ENCODE measurements at places on chromosomes 2 and 18.

DNA sequence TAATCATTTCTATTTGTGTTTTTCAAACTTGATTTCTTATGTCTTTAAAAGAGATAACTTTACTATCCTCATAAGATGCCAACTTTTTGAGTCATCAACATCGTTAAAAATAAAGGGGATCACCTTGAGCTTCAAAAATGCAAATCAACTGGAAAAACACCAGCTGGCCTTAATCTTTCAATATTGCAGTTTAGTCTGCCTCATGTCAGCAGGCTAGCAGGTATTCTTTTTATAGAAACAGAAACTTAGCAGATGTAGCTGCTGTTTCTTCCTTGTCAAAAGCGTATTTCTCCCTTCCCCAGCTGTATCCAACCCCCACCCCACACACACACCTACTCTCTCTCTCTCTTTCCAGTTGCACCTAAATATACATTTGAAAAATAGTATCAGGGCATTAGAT, 154.1 kb upstream of the ZNF804A start:
- H3K4me3 ChIP-seq: no peak overlapping the region
- no peaks in the 10 kb centered on the region for H3K27me3 ChIP-seq
- no peak overlapping the region for H3K27ac ChIP-seq

DNA sequence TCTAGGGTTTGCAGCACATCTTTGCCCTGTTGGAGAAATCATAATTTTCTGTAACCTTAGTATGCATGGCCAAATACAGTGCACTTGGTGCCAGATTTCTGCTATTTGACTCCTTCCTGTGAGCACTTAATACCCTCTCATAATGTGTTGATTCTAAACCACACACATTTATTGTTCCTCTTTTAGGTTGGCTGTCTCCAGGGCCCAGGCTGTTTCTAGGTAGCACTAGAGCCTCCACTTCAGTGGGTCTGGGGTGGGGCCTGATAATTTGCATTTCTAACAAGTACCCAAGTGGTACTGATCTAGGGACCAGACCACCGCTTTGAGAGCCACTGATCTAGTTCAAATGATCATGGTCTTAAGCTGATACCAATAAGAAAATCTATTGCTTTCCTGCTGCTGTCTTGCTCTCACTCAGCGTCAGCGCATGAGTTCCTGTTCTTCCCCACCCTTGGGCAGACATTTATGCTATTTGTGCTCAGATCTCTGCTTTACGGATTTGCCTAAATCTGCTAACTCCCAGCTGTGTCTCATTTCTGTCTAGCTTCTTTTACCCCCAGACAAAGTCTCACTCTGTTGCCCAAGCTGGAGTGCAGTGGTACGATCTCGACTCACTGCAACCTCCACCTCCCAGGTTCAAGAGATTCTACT, 7.4 kb downstream of the PTRHD1 start:
- no peak overlapping the region for H3K27ac ChIP-seq
- H3K4me3 ChIP-seq: no peak overlapping the region
- no peaks in the 10 kb centered on the region for H3K36me3 ChIP-seq

DNA sequence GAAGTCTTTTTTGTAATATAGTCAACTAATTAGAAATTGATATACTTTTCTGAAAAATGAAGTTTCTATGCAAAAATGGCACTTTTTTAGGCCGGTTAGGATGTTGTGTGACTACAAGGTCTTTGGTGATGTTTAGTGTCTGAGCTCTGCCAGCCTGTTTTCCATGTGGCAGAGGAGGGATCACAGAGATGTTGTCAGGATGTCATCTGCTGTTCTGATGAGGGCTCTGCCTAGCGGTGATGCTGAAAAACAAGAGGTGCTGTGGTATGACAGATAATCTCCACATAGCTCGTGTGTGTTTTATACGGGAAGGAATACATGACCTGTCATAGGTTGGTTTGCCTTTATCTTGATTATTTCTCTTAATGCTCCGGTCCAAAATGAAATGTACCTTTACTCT, 12.0 kb upstream of the IAH1 start:
- no peaks in the 10 kb centered on the region for H3K27me3 ChIP-seq
- no peak for DNase-seq
- peaks cover 14% of the 10 kb centered on the region for H3K36me3 ChIP-seq
- no peak overlapping the region for H3K4me3 ChIP-seq
- H3K4me1 ChIP-seq: peaks cover 8% of the 10 kb centered on the region

DNA sequence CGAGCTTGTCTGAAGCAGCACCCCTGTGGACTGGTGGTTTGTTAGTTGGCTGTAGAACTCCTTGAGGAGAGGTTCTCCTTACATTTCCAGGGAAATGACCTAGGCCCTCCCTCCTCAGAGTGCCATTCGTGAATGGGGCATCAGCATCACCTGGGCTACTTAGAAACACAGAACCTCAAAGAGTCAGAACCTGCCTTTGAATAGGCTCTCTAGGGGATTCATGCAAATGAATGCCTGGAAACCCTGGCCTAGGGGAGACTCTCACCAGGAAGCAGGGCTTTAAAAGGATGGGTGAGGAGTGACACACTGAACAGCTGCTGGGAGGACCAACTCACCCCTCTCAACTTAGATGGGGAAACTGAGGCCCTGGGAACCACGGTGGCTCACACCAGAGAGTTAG, 2.1 kb upstream of the MOCOS start:
- no peak overlapping the region for H3K4me3 ChIP-seq
- no peaks in the 10 kb centered on the region for H3K36me3 ChIP-seq
- H3K4me1 ChIP-seq: peaks cover 7% of the 10 kb centered on the region
- H3K27ac ChIP-seq: no peak overlapping the region

DNA sequence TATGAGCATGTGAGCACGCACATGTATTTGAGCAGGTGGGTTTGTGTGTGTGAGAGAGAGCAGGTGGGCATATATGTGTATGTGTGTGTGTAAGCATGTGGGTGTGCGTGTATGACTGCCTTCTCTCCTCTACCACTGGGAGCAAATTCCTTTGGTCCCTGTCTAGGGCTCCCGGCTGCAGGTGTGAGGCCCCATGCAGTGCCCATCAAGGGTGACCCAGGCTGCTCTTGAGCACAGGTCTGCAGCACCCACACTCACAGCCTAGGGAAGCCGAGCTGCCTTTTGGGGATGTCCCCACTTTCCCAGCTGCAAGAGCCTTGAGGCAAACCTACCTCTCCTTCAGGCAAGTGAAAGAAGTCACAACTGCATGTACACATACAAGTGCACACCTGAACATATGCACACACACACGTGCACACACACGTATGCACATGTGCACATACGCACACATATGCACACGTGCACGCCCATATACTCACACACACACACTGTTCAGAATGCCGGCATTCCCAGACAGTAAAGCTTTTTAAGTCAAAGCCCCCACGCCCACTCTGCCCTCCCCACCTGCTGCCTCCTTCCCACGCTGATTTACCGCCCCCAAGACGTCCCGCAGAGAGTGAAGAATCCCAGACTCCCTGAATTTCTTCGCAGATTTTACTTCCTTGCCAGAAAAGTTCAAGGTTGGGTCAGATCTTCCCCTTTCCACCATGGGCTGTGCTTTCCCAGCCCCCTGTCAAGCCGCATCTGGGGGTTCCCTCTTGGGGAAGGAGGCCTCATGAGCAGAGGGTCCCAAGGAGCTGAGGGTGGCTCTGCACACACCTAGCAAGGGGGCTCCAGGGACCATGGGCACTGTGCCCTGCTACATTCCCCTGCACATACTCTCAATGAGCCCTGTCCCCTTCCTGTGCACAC, 170.6 kb downstream of the TWIST2 start:
- H3K27me3 ChIP-seq: peaks cover 30% of the 10 kb centered on the region
- no peak overlapping the region for H3K27ac ChIP-seq
- no peak overlapping the region for H3K4me3 ChIP-seq
- no peak for DNase-seq
- H3K36me3 ChIP-seq: no peaks in the 10 kb centered on the region

DNA sequence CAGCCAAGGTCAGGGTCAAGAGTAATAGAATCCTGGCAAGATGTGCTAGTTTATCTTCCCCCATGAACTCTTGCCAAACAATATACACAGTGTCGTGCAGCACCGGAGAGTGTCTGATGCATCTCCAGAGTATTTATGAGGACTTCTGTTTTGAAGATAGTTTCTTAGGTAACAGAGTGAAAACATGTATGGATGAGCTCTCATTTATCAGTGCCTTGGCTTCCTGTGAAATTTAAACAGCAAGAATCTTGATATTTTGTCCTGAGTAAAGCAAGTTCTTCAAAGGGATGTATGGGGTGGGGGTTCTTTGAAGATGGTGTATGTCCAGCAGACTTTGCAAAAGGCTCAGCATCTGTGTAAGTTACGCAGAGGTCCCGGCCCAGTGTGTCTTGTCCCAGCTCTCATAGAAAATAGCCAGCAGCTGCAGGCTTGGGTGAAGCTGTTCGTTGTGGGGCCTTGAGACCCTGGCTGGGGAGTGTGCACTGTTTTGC, 361.0 kb upstream of the NT5C1B start:
- no peak for DNase-seq
- H3K27ac ChIP-seq: no peak overlapping the region
- no peaks in the 10 kb centered on the region for H3K36me3 ChIP-seq
- H3K27me3 ChIP-seq: no peaks in the 10 kb centered on the region

DNA sequence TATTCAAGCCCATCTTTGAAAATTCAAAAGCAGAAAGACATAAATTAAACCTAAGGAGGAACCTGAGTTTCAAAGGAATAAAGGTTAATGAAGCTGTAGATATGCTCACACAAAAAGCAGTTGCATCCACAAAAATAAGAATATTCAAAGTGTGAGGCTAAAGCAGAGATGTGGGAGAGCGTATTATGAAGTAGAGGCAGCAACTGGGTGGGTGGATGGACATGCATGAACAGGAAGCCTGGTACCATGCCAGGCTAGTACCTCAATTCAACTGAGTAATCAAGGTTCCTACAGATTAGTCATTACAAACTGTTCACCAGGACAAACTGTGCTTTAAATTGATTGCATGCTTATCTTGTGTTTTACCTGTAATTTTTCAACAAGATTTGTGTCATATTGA, 330.0 kb upstream of the PKDCC start:
- no peak overlapping the region for H3K4me3 ChIP-seq
- H3K27ac ChIP-seq: no peak overlapping the region
- H3K36me3 ChIP-seq: peaks cover 4% of the 10 kb centered on the region
- peaks cover 6% of the 10 kb centered on the region for H3K4me1 ChIP-seq

DNA sequence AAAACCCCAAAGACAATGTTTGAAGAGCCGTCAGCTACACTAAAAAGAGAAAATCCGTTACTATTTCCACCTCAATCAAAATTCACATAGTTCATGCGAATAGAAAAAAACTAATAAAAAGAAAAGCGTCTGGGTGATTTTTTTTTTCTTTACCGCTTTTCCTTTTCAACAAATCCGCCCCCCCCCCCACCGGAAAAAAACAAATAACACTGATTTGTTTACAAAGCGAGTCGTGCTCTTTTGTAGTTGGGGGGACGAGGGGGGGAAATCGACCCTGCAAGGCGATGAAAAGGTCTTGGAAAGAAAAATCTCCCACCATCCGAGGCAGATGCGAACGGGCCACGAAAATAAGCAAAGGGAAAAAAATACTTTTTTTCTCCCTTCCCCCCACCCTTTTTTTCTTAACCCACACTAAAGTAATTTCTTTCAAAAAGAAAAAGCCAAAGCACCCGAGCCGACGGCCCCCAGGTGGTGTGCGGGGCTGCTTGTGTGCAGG, 638 bp downstream of the ZNF521 start:
- peaks cover 13% of the 10 kb centered on the region for H3K4me1 ChIP-seq
- DNase-seq: no peak
- peaks cover 41% of the 10 kb centered on the region for H3K27me3 ChIP-seq
- peak overlapping the region; percentile 78 for H3K27ac ChIP-seq
- no peaks in the 10 kb centered on the region for H3K36me3 ChIP-seq

GRCh38 chr2:181218401-181218821, 238.0 kb downstream of the UBE2E3 start:
- H3K4me1 ChIP-seq: peaks cover 21% of the 10 kb centered on the region
- peaks cover under 1% of the 10 kb centered on the region for H3K36me3 ChIP-seq
- no peaks in the 10 kb centered on the region for H3K27me3 ChIP-seq

DNA sequence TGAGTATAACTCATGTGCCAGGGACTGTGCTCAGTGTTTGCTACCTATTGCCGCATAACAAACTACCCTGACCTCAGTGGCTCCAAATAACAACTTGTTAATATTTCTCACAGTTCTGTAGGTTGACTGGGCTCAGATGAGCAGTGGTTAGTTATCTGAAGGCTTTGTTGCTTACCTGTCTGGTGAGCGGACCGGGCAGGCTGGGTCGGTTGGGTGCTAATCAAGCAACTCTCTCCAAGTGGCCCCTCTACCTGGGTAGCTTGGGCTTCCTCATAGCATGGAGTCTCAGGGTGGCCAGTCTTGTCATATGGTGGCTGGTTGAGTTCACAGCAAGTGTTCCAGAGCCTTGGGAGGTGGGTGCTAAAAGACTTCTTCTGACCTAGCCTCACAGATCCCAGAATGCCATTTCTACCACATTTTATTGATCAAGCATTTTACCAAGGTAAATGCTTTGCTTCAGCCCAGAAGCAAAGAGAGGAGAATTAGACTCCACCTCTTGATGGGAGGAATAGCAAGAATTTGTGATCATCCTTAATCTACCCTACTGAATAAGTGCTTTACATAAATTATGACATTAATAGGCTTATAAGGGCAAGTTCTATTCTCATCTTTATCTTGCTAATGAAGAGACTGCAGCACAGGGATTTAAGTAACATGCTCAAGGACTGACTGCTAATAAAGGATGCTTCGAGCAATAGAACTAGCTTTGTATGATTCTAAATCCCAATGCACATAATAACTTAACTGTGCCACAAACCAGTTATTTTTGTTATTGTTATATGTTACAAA, 16.9 kb downstream of the RAB31 start:
- no peak for DNase-seq
- no peak overlapping the region for H3K27ac ChIP-seq
- H3K27me3 ChIP-seq: peaks cover 3% of the 10 kb centered on the region
- no peaks in the 10 kb centered on the region for H3K4me1 ChIP-seq
- H3K36me3 ChIP-seq: no peaks in the 10 kb centered on the region

GRCh38 chr2:213147538-213147937, 3.9 kb downstream of the IKZF2 start:
- H3K27me3 ChIP-seq: peaks cover 25% of the 10 kb centered on the region
- peaks cover 29% of the 10 kb centered on the region for H3K4me1 ChIP-seq
- peak overlapping the region; percentile 87 for H3K4me3 ChIP-seq
- peaks cover 18% of the 10 kb centered on the region for H3K36me3 ChIP-seq
- H3K27ac ChIP-seq: peak overlapping the region; percentile 93
- DNase-seq: no peak

GRCh38 chr2:199042660-199043379, 414.9 kb downstream of the SATB2 start:
- no peak for DNase-seq
- H3K36me3 ChIP-seq: no peaks in the 10 kb centered on the region
- no peak overlapping the region for H3K4me3 ChIP-seq
- no peak overlapping the region for H3K27ac ChIP-seq
- no peaks in the 10 kb centered on the region for H3K4me1 ChIP-seq
- no peaks in the 10 kb centered on the region for H3K27me3 ChIP-seq
